ENCODE measurements at places on chromosomes 7 and 10.

DNA sequence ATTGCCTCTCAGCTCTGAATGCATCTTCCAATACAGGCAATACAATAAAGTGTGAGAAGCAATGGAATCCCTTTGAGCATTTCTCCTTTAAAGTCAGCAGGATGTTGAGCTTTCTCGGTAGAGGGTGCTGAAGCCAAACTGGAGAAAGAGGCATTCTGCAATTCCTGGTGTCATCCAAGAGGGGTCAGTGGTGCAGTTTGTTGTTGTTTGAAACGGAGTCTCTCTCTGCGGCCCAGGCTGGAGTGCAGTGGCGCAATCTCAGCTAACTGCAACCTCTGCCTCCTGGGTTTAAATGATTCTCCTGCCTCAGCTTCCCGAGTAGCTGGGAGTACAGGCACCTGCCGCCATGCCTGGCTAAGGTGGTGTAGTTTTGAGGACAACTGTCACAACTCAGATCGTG is 486.5 kb downstream of the CALN1 start:
- no peak for DNase-seq

- DNase-seq: no peak
Measured at GRCh38 chr10:107163881-107164861, at the start of gene SORCS1. Gene SORCS1 (minus strand): TSS chr10:107164706.

DNA sequence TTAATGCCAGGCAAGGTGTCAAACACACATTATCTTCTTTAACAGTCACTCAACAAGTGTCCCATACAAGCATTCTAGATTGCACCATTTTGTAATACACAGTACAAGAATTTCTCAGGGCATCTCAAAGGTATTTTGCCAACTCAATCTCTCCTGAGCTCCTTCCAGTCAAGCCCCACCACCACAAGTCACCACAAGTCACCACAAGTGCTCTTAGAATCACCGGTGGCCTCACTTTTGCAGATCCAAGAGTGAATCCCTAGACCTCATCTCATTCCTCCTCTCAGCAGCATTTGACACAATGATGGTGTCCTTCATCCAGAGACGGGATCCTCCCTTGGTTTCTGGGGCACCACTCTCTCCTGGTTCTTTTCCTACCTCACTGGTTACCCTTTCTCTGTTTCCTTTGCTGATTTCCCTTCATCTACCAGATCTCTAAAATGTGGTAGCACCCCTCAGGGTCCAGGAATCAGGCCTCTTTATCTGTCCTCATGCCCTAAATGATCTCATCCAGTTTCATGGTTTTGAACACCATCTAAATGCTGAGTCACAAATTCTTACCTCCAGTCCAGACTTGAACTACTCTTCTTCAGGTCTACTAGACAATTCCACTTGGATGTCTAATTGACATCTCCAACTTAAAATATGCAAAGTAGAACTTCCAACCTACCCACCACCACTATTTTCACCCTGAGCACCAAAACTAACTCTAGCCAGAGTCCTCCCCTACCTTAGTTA is 26.9 kb downstream of the VPS41 start:
- DNase-seq: peak; percentile 10

DNA sequence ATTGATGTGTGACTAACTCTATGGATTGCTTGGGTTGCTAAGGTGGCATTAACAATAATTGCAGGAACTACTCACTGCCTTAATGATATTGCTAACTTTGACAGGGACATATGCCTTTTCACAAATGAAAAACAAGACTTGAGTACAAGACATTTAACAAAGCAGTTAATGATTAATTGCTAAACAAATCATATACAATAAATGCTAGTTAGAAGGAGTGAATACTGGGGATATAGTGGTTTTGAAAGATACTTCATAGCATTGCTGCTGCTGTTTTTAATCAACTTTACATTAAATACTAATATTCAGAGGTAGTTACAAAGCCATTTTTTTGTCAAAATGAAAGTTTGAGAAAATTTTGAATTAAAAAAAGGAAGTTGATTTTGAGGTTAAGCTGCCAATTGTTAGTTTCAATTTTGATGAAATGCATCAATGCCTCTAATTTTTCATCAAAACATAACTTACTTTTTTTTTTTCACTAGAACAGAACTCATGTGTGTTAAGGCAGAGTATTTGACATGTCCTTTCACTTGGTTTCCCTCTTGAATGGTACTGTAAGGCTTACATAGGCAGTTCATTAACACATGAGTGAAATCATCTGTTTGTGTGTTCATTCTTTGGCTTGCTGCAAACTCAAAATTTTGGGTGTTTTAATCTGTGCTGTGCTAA is 106.2 kb upstream of the SEMA3D start:
- DNase-seq: no peak

- no peak for DNase-seq
Measured at GRCh38 chr10:96306516-96306915, 2.3 kb downstream of the DNTT start.

DNA sequence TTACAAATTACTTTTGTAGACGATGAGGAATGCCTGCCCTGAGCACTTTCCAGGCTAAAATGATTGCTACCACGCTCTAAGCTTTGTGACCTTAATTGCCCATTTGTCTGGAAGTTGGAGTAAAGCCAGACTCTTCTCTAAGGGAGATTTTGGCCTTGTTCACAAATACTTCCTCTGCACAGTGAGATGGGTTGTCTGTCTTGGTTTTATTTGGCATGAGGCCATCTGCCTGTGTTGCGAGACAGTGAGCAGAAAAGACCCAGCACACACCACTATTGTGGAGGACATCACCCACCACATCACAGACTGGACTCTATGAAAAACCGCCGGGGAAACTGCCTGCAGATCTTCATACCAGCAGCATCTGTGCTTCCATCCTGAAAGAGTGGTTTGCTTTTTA is 138.4 kb downstream of the BICC1 start:
- DNase-seq: no peak

DNA sequence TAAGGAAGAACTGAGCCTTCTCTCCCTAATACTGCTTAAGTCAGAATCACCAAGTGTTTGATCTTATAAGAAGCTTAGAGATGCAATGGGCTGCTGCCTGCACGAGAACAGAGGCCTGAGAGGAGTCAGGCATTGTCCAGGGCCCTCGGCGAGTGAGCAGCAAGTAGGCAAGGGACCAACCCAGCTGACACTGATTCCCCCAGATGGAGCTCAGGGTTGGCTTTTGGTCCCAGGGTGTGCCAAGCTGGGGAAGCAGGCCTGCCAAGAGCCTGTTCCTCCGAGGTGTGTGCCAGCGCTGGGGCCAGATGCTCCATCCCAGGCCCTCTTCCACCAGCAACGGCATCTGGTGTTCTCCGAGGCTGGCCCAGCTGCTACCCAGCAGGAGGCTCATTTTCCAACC is 222.0 kb upstream of the ZMIZ1 start:
- no peak for DNase-seq

- DNase-seq: no peak
Measured at GRCh38 chr7:71459132-71459531, 327.2 kb downstream of the GALNT17 start.

- no peak for DNase-seq
Measured at GRCh38 chr10:131812736-131813604, 87.8 kb upstream of the PPP2R2D start.

- no peak for DNase-seq
Measured at GRCh38 chr7:42227021-42227420, 10.0 kb downstream of the GLI3 start.

DNA sequence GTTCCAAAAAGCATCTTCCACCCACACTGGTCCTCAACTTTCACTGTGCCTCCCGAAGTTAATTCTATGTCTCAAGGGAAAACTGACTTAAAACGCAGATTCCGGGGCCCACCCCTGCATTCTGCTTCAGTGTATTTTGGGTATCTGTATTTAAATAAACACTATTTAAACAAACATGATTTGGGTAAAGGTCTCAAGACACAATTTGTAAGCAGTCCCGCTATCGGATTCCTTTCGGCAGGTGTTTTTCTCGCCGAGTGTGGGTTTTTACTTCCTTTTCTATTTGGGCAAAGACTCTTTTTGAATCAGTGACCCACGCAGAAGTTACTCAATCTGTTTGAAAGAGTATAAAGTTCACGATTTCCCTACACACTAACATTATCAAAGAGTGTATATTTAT is 1.2 kb downstream of the PDIA4 start:
- no peak for DNase-seq

- DNase-seq: no peak
Measured at GRCh38 chr7:152419473-152420429, 16.1 kb downstream of the KMT2C start.

GRCh38 chr7:106041140-106041717 is 70.9 kb downstream of the SYPL1 start:
- DNase-seq: no peak

- no peak for DNase-seq
Measured at GRCh38 chr10:114735946-114736345, 77.9 kb upstream of the ABLIM1 start.

DNA sequence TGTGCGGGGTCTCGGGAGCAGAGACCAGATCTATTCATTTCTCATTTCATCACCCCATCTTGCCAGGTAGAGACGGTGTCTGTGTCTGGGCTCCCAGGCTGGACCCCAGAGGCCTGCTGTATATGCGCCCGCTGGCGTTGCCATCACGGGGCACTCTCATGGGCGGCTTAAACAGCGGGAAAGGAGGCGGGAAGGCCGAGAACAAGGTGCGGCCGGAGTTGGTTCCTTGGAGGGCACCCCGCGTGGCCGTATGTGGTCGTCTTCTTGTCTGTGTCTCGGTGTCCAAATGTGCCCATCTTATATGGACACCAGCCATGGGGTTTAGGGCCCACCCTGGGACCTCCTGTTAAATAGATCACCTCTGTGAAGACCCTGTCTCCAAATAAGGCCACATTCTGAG is 2.1 kb upstream of the CFAP46 start:
- no peak for DNase-seq

- no peak for DNase-seq
Measured at GRCh38 chr7:96246919-96247318, 75.0 kb downstream of the SLC25A13 start.

DNA sequence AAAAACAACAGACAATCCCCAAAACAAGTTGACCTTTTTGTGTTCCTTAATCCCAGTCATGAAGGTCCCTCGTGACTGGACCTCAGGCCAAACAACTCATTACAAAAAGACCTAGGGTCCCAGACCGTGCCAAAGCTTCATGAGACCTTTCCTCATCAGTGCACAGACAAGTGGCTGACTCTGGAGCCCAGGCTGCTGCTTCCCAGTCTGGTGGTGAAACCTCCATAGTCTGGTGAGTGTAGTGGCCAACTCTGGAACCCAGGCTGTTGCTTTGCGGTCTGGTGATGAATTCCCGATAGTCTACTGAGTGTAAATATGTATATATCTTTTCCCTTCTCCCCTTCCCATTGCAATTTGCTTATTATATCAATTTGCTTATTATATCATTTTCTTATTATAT is 22.1 kb upstream of the SLC18A3 start:
- no peak for DNase-seq

DNA sequence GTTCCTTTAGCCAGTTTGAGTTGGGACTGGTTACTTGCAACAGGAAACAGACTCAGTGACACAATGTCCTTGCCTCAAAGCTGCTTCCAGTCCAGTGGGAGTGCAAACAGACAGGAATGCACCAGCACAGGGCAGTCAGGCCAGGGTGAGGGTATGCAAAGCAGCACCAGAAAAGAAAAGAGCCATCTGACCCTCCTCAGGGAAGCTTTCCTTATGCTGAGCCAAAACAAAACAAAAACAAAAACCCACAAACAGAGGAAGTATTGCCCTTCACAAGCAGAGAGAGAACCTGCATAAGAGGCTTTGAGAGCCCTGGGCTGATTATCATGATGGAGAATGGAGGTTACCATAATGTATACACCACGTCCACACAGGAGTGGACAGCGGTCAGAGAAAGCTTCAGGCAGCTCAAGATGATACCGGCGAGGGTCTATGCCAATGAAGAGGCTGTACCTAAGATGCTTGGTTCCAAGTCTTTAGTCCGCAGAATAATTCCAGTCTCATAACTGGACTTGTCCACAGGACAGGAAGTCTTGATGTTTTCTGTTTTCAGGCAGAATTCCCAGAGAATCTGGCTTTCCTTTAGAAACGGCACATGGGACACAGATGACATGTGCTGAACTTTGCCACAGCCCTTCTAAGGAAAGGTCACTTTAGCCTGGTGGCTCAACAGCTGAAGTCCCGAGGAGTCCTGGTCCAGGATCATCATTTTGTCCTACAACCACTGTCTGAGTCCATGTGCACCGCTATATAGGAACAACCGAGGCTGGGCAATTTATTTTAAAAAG is 263.3 kb downstream of the TNS3 start:
- no peak for DNase-seq

GRCh38 chr10:123153486-123154091 is 613 bp upstream of the BUB3 start:
- no peak for DNase-seq

DNA sequence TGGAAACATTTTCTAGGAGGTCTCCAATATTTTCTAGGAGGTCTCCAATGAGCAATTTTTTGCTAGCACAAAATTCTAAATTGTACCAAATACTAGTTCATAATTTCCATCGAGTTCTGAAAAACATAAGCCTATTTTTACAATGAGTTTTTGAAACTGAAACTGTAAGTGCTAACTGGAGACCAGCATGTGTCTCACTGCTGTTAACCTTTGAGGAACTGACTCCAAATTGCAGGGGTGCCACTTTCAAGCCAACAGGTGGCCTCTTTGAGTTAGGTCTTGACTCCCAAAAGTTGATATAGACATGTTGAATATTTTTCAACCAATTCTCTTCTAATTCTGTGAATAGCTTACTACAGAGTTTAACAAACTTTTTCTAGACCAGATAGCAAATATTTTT is 58.8 kb downstream of the CAV1 start:
- no peak for DNase-seq

All from T-helper 2 cell treated with Interferon-gamma antibody and Interleukin-4, amounts not matched to agents 5 μg/mL and 100 μg/mL, for 36 hours (primary cell).